ENCODE measurements at places on chromosomes 1 and 21.

- DNase-seq, result no peak
- H3K4me1 ChIP-seq, result no peaks in the 10 kb centered on the region
- peaks cover 8% of the 10 kb centered on the region for H3K27me3 ChIP-seq
Observed at GRCh38 chr1:29237129-29237821, 953 bp downstream of the PTPRU start.

DNA sequence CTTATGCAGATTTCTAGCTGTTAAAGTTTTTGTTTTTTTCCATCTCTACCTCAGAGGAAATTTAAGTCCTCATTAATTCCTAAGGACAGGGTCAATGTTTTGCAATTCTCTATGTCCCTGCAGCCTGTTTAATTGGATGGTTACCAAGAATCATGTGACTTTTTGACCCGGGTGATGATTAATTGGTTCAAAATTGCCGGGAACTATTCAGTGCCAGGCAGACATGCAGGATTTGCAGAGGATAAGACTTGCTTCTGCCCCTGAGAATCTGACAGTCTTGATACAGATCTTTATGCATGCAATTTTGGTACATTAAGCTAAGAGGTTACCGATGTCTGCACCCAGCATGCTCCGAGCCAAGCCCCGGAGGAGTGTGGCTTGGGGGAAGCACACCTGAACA is 87.9 kb downstream of the PLPP3 start:
- no peak overlapping the region for H3K4me3 ChIP-seq
- no peaks in the 10 kb centered on the region for H3K4me1 ChIP-seq
- no peak overlapping the region for H3K27ac ChIP-seq
- H3K27me3 ChIP-seq, result no peaks in the 10 kb centered on the region
- DNase-seq, result no peak
- peaks cover 12% of the 10 kb centered on the region for H3K36me3 ChIP-seq

- no peaks in the 10 kb centered on the region for H3K4me1 ChIP-seq
- H3K27me3 ChIP-seq, result no peaks in the 10 kb centered on the region
- DNase-seq, result no peak
- H3K36me3 ChIP-seq, result no peaks in the 10 kb centered on the region
Observed at GRCh38 chr1:220093361-220094015, 444 bp upstream of the IARS2 start.

GRCh38 chr1:196380316-196380715 is 227.9 kb downstream of the KCNT2 start:
- no peaks in the 10 kb centered on the region for H3K27me3 ChIP-seq
- no peaks in the 10 kb centered on the region for H3K4me1 ChIP-seq
- H3K4me3 ChIP-seq, result no peak overlapping the region
- H3K27ac ChIP-seq, result no peak overlapping the region
- H3K36me3 ChIP-seq, result no peaks in the 10 kb centered on the region

DNA sequence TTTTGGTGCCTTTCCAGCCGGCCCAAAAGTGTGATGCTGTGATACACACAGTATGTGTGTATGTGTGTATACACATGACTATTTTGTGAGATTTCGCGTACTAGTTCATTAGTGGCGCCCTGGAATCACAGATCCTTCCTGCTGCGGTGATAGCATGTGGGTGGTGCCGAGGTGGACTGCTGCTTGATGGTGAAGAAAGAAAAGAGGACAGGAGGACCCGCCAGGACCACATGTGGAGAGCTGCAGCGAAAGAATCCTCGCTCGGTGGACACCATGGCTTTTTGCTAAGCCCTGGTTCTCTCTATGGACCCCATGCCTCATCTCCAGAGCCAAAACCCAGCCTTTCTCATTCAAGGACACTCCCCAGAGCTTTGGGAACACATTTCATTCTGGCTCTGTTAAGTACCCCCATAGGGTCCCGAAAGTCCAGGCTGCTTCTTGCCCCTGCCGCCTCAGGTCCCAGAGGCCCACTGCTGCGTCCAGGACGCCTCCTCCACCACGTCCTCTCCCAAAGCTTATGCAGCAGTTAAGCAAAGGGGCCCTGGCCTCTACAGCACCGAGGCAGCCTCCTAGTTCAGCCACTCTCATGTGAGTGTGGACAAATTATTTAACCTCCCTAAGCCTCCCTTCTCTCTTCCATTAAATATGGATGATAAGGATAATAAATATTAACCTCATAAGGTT is 32.8 kb upstream of the COX20 start:
- no peaks in the 10 kb centered on the region for H3K36me3 ChIP-seq
- H3K27ac ChIP-seq, result no peak overlapping the region
- H3K4me3 ChIP-seq, result no peak overlapping the region
- no peaks in the 10 kb centered on the region for H3K27me3 ChIP-seq

GRCh38 chr1:175331891-175332290 is 139.3 kb upstream of the KIAA0040 start:
- no peak for DNase-seq
- H3K27ac ChIP-seq, result no peak overlapping the region
- no peaks in the 10 kb centered on the region for H3K4me1 ChIP-seq

GRCh38 chr1:227451954-227452353 is 111.4 kb upstream of the ZNF678 start:
- H3K27ac ChIP-seq, result no peak overlapping the region
- H3K4me1 ChIP-seq, result no peaks in the 10 kb centered on the region
- no peak overlapping the region for H3K4me3 ChIP-seq
- no peaks in the 10 kb centered on the region for H3K36me3 ChIP-seq
- no peak for DNase-seq

- H3K36me3 ChIP-seq, result no peaks in the 10 kb centered on the region
- no peaks in the 10 kb centered on the region for H3K4me1 ChIP-seq
- no peaks in the 10 kb centered on the region for H3K27me3 ChIP-seq
Observed at GRCh38 chr1:170707959-170708655, 44.2 kb downstream of the PRRX1 start.

- no peak within 1 kb of the TSS for H3K27ac ChIP-seq
- peak within 1 kb of the TSS; percentile 25 for H3K4me3 ChIP-seq
- no peaks in the 10 kb centered on the region for H3K4me1 ChIP-seq
Observed at GRCh38 chr1:179575497-179576314, at the start of gene NPHS2. TSS of gene NPHS2 (minus strand) at chr1:179575948. CDS start at chr1:179575864, 84 bp downstream.

GRCh38 chr1:239997515-239998311 is 94.0 kb upstream of the FMN2 start:
- H3K27me3 ChIP-seq, result peaks cover 26% of the 10 kb centered on the region
- no peak for DNase-seq
- peak overlapping the region; percentile 39 for H3K4me3 ChIP-seq
- peaks cover 3% of the 10 kb centered on the region for H3K4me1 ChIP-seq
- no peak overlapping the region for H3K27ac ChIP-seq

DNA sequence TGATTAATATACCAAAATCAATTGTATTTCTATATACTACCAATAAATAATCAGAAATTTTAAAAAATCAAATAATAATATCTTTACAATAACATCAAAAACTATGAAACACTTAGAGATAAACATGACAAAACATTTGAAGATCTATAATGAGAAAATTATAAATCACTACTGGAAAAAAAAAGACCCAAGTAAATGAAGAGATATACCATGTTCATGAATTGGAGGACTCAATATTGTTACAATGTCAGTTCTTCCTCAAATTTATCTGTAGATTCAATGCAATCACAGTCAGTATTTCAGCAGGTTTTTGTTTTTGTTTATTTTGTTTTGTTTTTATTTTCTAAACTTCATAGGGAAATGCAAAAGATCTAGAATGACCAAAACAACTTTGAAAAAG is 4.2 kb upstream of the ITPKB start:
- peaks cover 7% of the 10 kb centered on the region for H3K4me1 ChIP-seq
- H3K27ac ChIP-seq, result no peak overlapping the region
- no peaks in the 10 kb centered on the region for H3K27me3 ChIP-seq
- no peaks in the 10 kb centered on the region for H3K36me3 ChIP-seq

- H3K27ac ChIP-seq, result no peak overlapping the region
- no peak overlapping the region for H3K4me3 ChIP-seq
- DNase-seq, result peak; percentile 79
- no peaks in the 10 kb centered on the region for H3K27me3 ChIP-seq
Observed at GRCh38 chr21:44428281-44428960, 26.9 kb upstream of the LRRC3 start.

GRCh38 chr1:50516056-50516455 is 92.8 kb upstream of the DMRTA2 start:
- H3K4me3 ChIP-seq, result no peak overlapping the region
- H3K27ac ChIP-seq, result no peak overlapping the region
- H3K27me3 ChIP-seq, result no peaks in the 10 kb centered on the region
- H3K4me1 ChIP-seq, result no peaks in the 10 kb centered on the region
- H3K36me3 ChIP-seq, result no peaks in the 10 kb centered on the region

GRCh38 chr1:193707271-193708021 is 521.0 kb upstream of the B3GALT2 start:
- H3K36me3 ChIP-seq, result no peaks in the 10 kb centered on the region
- H3K27me3 ChIP-seq, result no peaks in the 10 kb centered on the region
- H3K4me1 ChIP-seq, result no peaks in the 10 kb centered on the region
- DNase-seq, result no peak
- H3K4me3 ChIP-seq, result no peak overlapping the region

DNA sequence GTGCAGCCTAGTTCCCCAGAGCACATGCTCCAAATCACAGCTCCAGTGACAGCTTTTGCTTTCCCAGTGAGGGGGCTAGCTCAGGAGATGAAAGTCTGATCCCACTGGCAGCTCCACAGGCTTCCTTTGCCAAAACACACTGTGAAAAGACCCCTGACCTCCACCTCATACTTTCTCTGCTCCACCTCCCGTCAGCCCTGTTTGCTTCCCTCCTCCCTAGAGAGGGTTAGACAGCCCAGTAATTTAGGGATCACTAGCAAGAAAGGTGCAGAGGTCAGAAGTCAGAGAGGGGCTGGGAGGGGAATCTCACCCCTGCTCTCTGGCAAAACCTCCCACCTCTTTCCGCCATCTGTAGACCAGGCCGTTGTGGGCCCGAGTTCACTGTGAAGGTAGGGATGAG is 62.8 kb downstream of the PLXNA2 start:
- peaks cover 15% of the 10 kb centered on the region for H3K4me1 ChIP-seq
- H3K36me3 ChIP-seq, result no peaks in the 10 kb centered on the region
- H3K27ac ChIP-seq, result no peak overlapping the region
- H3K27me3 ChIP-seq, result no peaks in the 10 kb centered on the region
- no peak overlapping the region for H3K4me3 ChIP-seq

DNA sequence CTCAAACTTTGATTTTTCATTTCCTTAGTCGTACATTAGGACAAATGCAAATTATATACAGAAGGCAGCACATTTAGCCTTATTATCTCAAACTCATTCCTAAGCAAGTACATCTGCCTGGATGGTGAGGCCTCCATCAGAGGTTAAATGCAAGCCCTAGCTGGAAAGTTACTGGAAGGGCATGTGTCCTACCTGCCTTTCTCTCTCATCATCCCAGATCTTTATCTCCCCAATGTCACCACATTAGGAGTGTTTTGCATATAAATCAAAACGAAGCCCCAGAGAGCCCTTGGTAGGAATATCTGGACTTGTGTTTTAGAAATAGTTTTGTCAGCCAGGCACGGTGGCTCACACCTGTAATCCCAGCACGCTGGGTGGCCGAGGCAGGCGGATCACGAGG is 35.0 kb downstream of the APP start:
- H3K27me3 ChIP-seq, result no peaks in the 10 kb centered on the region
- no peak overlapping the region for H3K4me3 ChIP-seq
- no peaks in the 10 kb centered on the region for H3K36me3 ChIP-seq
- DNase-seq, result no peak

DNA sequence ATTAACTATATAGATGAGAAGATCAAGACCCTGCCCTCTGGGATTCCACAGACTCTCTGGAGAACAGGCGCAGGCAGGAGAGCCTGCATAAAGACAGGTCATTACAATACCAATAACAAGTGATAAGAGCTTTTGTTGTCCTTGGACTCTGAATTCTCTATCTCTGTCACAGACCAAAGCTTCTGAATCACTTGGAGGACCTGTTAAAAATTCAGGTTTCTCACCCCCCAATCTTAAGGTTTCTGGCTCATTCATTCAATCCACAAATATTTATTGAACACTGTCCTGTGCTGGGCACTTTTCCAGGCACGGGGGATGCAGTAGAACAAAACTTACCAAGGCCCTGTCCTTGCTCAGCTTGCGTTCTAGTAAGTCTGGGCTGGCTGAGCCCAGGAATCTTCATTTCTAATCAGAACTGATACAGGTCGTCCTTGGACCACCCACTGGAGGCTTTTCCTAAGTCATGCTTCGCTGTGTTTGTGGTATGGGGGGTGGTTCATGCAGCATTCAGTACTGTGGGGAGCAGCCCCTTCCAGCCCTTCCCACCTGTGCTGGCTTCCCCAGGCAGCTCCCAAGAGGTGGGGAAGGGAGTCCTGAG is 1.4 kb downstream of the EFNA4 start:
- H3K4me1 ChIP-seq, result peaks cover 22% of the 10 kb centered on the region
- no peak for DNase-seq
- H3K27me3 ChIP-seq, result no peaks in the 10 kb centered on the region
